Stimulated activated CD8-positive, alpha-beta memory T cell treated with anti-CD3 and anti-CD28 coated beads, Interleukin-4, amount 100 ng/mL, for 4 hours (primary cell): ENCODE measurements at places on chromosomes 7 and 10.

DNA sequence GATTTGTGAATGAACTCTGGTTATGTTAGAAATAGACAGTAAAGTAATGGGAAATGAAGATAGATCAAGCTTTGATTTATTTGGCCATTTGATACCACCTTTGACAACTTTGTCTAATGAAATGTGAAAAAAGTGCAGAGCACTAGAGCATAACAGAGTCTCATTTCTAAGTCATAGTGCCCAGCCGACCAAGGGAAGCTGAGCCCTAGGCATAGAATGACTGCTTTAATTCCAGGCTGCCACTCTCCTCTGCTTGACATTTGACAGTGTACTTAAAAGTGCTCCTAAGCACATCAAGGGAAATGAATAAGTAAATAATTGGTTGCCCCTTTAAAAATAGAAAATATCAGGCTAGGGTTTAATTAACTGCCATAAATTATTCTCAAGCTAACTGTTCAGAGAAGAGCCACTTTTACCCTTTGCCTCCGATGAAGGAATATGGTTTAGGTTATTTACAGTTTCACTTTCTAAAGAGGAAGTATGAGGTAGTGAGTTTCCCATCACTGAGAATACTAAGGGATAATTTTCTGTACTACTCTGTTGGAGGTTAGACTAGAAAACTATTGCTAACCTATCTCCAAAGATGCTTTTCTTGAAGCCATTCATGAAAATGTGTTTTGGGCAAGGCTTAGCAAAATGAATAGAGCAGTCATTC, 591.6 kb downstream of the REEP3 start:
- DNase-seq: no peak

- DNase-seq: no peak
Measured at GRCh38 chr10:3566627-3567026, 218.4 kb downstream of the KLF6 start.

GRCh38 chr7:134480730-134481129, 21.8 kb upstream of the AKR1B1 start:
- DNase-seq: no peak

- DNase-seq: no peak
Measured at GRCh38 chr10:93495654-93496321, 624 bp upstream of the CEP55 start.

GRCh38 chr7:45649560-45650346, 75.6 kb downstream of the ADCY1 start:
- DNase-seq: no peak

DNA sequence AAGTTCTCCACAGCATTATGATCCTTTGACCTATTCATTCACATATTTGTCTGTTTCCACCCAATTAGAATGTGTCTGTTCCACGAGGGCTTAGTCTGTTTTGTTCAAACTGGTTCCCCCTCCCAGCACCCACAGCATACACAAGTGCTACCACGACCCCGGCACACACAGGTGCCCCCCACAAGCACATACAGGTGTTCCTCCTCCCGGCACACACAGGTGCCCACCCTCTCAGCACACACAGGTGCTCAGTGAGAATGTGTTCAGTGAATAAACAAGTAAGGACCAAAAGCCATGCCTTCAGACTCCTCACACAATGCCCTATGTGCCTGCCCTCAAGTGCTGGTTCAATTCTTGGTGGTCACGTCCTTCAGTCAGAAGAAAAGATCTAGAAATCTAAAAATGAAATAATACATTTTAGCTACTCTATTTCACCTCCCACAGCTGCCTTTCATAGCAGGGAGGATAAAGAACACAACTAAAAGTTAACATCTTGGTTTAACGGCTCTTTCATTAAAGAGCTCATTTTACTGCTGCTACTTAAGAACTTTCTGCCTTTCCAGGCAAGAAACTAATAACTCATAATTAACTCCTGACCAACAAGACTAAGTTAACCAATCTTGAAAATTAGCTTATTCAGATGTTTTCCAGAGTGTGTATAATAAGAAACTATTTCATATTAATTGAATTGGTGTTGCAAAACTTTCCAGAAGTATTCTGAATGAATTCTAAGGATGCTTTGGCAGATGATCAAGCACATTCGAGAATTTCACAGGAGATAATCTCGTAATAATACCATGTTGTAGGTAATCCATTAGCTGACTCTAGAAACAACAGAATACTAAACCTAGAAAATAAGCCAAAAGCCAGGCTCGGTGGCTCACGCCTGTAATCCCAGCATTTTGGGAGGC, 2.3 kb downstream of the DNMBP start:
- no peak for DNase-seq

DNA sequence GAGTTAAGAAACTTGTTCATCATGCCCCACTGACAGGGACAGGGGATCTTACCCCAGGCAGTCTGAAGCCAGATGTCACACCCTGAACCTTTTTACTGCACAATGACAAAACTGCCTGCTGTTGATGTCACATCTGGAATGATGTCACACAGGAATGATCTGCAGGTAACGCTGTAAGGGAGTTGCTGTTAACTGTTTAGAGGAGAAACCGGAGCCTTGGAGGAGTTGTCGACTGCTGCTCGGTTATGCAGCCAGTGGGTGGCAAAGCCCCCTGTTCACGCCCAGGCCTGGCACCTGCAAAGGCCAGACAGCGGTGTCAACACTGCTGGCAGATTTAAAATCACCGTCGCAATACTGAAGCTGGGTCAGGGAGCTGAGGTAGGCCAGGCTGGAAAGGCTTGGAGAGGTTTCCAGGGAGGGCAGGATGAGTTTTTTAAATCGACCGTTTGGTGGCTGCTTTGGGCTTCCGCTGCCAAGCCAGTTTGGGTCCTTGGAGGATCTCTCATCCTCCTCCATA, 10.0 kb upstream of the SLIT1 start:
- no peak for DNase-seq

DNA sequence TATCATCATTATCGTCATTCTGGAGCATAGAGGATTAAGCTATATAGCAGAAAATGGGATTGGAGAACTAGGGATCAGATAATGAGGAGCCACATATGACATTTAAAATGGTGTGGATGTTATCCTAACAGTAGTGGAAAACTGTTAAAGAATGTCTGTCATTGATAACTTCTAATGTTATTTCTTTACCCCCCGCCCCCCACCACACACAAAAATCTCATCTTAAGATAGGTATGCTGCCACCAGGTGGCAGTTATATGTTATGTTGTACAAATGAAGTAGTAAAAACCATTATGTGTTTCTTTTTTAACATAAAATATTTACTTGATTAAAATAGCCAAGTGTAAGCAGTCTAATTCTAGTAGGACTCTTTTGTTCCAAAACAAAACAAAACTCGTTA, 13.0 kb downstream of the AKAP9 start:
- no peak for DNase-seq

DNA sequence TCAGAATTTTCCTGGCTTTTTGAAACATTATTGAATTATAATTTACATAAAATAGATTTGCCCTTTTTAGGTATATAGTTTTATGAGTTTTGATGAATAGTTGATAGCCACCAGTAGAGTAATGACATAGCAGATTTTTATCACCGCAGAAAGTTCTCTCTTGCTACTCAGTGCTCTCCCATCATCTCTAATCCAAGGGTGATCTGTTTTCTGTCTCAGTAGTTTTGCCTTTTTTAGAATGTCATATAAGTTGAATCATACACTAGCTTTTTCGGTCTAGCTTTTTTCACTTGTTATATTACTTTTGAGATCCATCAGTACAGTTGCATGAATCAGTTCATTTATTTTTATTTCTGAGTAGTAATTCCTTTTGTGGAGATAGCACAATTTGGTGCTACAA, 17.9 kb downstream of the RSBN1L start:
- no peak for DNase-seq

DNA sequence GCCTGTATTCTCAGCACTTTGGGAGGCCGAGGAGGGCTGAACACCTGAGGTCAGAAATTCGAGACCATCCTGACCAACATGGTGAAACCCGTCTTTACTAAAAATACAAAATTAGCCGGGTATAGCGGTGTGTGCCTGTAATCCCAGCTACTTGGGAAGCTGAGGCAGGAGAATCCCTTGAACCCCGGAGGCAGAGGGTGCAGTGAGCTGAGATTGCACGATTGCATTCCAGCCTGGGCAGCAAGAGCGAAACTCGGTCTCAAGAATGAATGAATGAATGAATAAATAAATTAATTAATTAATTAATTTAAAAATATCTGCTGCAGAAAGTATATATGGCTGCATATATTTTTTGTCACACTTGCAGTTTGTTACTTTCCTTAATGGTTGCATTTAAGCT, 781.8 kb downstream of the DNAJB9 start:
- DNase-seq: no peak

- no peak for DNase-seq
Measured at GRCh38 chr7:25844102-25844870, 307.7 kb upstream of the NFE2L3 start.

GRCh38 chr10:45160271-45160670, 155.1 kb downstream of the OR13A1 start:
- DNase-seq: no peak
